ENCODE measurements at places on chromosomes 7 and 10.

DNA sequence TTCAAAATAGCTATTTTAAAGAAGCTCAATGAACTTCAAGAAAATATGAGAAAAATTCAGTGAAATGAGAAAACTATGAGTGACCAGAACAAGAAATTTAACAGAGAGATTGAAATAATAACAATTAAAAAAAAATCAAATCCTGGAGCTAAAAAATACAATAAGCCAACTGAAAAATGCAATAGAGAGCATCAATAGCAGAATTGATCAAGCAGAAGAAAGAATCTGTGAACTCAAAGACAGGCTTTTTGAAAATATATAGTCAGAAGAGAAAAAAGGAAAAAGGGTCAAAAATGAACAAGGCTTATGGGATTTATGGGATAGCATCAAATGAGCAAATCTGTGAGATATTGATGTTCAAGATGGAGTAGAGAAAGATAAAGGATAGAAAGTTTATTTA lies 133.0 kb downstream of the OTUD1 start:
- no peak for DNase-seq

- no peak for DNase-seq
Measured at GRCh38 chr7:100585511-100586265, at the start of gene LRCH4. TSS of gene LRCH4 (minus strand) at chr7:100586129. CDS start at chr7:100586100, 29 bp downstream.

GRCh38 chr10:21503542-21503941 lies 21.9 kb downstream of the SKIDA1 start:
- DNase-seq, result no peak

GRCh38 chr7:7524121-7524520 lies 11.6 kb downstream of the COL28A1 start:
- DNase-seq, result no peak

DNA sequence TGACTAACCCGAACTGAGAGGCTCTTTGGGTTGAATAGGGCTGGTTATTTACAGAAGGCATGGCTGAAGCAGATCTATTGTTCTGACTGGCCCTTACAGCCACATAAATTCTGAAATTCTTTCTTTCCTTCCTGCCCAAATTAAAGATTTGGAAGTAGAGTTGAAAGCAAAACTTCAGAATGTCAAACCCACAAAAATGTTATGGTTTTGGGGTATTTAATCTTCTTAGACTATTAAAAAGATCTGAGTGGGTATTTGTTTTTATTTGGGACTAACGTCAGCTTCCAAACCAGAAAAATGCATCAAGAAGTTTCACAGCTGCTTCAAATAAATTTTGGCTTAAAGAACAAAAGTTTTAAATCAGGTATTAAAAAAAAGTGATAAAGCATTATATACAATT lies 124.5 kb downstream of the AHR start:
- DNase-seq, result no peak

DNA sequence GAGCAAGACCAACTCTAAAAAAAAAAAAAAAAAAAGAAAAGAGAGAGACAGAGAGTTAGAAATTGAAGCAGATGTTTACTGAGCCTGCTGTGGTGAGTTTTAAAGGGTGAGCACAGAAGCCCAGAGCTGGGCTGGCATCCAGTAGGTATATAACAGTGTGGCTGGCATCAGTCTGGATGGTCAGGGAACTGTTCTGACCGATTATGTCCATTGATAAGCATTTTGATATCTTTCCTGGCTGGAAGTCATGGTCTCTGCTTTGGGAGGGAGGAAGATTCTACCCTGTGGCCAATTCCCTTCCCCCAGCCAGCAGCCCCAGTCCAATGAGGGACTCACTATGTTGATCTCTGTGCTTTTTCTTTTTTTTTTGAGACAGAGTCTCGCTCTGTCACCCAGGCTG lies 65.2 kb upstream of the PODXL start:
- DNase-seq, result no peak

DNA sequence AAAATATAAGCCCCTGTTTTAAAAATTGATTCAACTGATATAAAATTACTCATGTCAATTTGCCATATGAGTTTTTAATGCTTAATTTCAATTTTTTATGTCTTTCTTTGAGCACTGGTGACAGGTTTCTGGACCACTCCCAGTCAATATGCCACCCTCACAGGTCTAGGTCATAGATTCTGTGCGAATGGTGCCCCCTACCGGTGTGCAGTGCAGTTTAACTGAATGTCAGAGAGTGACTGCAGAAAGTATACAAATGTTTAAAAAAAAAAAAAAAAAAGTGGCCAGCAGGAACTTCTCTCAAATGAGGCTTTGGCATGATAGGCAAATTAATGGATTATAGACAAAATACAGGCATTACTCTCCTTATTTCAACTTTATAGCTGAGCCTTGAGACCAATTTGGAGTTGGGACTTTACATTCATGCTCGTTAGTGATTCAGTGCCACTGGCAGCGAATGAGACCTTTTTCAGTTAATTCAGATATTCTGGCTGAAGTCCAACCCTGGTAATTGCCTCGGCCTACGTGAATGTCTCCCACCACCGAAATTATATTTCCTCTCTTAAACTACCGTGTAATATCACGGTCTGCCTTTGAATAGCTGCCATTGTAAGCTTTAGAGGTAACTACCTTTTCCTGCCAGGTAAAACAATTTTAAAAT lies 427.6 kb downstream of the PHTF2 start:
- no peak for DNase-seq

DNA sequence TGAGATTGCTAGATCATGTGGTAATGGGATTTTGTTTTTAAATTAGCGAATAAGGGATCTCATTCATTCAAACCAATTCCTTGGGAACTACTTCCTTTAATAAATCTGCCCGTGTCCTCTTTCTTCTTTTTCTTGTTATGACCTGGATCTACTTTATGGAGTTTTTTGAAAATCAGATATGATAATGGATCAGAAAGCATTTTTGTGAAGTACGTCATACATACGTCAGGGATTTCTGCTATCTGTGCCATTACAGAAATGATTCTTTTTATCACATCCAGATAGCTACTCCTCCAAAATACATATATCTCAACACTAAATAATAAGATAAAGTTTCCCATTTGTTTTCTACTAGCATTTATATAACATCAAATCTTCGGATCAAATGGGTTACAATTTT lies 40.2 kb upstream of the STK17A start:
- DNase-seq, result no peak

GRCh38 chr7:111229916-111230315 lies 139.0 kb downstream of the LRRN3 start:
- DNase-seq, result no peak

- no peak for DNase-seq
Measured at GRCh38 chr7:127974446-127975035, 56.7 kb downstream of the LRRC4 start.

DNA sequence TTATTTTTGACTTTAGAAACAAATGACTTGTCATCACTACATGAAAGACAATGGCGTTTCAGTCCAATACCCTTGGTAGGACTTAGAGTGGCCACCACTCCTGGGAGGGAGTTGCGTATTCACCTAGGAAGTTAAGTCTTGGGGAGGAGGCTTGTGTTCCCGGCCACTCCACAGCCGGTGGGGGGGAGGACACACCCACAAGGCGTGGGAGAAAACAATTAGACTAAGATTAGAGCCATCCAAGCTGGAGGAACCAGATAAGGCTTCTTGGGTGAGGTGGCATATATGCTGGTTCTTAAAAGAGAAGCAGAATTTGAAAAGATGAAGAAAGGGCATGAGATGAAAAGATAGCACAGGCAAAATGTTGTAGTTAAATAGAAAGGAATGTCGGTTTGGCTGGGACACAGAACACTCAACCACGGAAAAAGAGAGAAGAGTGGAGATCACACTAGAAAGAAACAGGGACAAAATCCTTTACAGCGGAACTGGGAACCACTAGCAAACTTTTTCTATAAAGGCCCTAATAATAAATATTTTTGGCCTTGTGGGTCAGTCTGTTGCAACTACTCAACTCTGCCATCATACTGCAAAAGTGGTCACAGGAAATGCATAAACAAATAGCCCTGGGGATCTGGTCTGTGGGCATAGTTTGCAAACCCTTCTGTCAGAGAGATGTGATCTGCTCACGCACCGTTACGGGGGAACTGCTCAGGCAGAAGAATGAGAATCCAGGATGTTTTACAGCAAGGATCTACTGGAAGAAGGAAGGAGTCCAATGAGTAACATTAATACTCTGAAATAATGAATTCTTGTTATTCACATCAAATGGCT lies 651.8 kb downstream of the PARD3 start:
- DNase-seq, result no peak

- DNase-seq, result no peak
Measured at GRCh38 chr7:8014399-8014798, 45.8 kb downstream of the GLCCI1 start.

GRCh38 chr7:151025924-151026671 lies 1.8 kb upstream of the ATG9B start:
- DNase-seq, result no peak

DNA sequence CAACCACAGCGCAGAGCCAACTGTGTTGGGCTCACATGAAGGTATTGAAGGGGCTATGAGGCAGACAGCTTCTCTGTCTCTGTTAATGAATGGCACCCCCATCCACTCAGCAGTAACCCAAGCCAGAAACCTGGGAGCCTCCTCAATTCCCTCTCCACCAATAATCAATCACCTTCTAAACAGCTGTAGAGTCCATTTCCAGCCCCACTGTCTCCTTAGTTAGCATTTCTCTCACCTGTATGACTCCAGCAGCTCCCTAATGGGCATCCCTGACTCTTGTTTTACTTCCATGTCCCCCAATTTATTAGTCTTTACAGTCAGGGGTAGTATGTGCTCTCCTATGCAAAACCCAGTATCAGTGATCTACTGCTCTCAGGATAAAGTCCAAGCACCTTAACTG lies 6.9 kb downstream of the SRI start:
- no peak for DNase-seq

DNA sequence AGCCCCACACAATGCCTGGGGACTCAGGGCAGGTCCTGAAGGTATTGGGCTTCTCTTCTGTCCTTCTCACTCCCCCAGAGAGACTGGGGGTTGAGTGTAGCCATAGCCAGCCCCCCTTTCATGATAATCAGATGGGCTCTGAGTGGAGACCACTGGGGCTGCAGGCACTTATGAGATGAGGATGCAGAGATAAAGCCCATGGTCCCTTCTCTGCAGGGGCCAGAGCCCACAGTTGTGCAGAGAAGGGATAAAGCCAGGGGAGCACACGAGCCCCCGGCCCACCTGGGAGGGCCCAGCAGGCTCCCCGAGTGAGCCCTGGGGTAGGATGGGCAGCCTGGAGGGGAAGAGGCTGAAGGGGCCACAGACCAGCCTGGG lies 96.2 kb downstream of the BMS1 start:
- no peak for DNase-seq

- no peak for DNase-seq
Measured at GRCh38 chr10:105986912-105987635, 1177.4 kb downstream of the SORCS1 start.

GRCh38 chr10:51397695-51398094 lies 301.7 kb downstream of the CSTF2T start:
- DNase-seq, result no peak
